ENCODE measurements at places on chromosomes 7 and 10.

GRCh38 chr10:126663328-126663727, 7.2 kb downstream of the C10orf90 start:
- H3K4me3 ChIP-seq: no peak overlapping the region
- no peak overlapping the region for H3K27ac ChIP-seq
- H3K36me3 ChIP-seq: no peaks in the 10 kb centered on the region
- no peaks in the 10 kb centered on the region for H3K4me1 ChIP-seq

DNA sequence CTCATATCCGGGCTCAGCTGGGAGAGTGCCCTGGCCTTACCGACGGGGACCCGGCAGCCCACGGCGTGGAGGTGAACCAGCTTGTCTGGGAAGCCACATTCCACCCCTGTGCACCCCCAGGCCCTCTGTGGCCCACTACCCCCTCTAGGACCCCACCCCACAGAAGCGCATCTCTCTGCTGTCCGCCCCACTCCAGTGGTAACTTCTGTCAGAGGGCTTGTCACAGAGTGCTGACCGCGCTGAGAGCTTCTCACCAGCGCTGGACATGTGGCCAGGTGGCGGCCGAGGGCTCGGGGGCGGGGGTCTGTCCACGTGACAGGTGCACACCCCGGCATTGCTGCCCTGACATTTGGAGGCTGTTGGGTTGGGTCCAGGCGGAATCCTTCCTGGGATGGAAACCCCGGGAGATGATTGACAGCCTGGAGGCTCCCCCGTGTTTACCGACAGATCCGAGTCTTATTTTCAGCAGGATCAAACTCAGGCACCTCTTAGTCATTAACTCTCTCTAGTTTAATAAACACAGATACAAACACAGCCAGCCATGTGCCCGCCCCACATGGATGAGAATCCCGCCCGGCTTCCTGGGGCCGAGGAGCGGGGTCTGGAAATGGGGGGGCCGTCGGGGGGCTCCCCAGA, 5.1 kb downstream of the ELFN1 start:
- H3K36me3 ChIP-seq: no peaks in the 10 kb centered on the region
- no peak for DNase-seq
- no peak overlapping the region for H3K27ac ChIP-seq
- H3K4me1 ChIP-seq: no peaks in the 10 kb centered on the region
- no peaks in the 10 kb centered on the region for H3K27me3 ChIP-seq

- no peak for DNase-seq
- H3K4me3 ChIP-seq: no peak overlapping the region
- no peaks in the 10 kb centered on the region for H3K27me3 ChIP-seq
- peaks cover 11% of the 10 kb centered on the region for H3K4me1 ChIP-seq
- no peaks in the 10 kb centered on the region for H3K36me3 ChIP-seq
These were observed 78.1 kb downstream of the CREM start for GRCh38 chr10:35204650-35205319.

GRCh38 chr7:74101061-74101681, 17.6 kb downstream of the LIMK1 start:
- H3K4me1 ChIP-seq: no peaks in the 10 kb centered on the region
- no peaks in the 10 kb centered on the region for H3K27me3 ChIP-seq
- H3K4me3 ChIP-seq: no peak overlapping the region
- no peak for DNase-seq
- H3K36me3 ChIP-seq: peaks cover 20% of the 10 kb centered on the region
- H3K27ac ChIP-seq: no peak overlapping the region

GRCh38 chr10:4195213-4195612, 410.2 kb upstream of the KLF6 start:
- H3K27ac ChIP-seq: no peak overlapping the region
- H3K4me1 ChIP-seq: no peaks in the 10 kb centered on the region
- H3K36me3 ChIP-seq: no peaks in the 10 kb centered on the region
- H3K27me3 ChIP-seq: no peaks in the 10 kb centered on the region

DNA sequence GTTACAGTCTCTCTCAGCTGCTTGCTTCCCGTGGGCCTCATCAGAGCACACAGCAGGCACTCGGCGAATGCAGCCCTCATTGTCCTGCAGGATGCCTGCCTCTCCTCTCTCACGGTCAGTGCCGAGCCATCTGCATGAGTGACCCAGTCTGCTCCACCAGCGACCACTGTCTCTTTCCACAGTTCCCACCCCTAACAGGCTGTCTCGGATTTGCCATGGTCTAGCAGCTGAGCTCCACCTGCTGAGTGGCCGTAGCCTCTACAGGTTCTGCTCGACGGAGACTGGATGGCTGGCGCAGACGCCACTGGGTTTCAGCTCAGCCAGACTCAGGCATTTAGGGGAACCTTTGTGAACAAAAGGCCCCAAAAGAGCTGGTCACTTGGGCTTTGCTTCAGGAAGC, 209.4 kb upstream of the FOXK1 start:
- H3K27ac ChIP-seq: no peak overlapping the region
- H3K36me3 ChIP-seq: no peaks in the 10 kb centered on the region
- no peaks in the 10 kb centered on the region for H3K4me1 ChIP-seq
- no peak for DNase-seq
- H3K27me3 ChIP-seq: no peaks in the 10 kb centered on the region

DNA sequence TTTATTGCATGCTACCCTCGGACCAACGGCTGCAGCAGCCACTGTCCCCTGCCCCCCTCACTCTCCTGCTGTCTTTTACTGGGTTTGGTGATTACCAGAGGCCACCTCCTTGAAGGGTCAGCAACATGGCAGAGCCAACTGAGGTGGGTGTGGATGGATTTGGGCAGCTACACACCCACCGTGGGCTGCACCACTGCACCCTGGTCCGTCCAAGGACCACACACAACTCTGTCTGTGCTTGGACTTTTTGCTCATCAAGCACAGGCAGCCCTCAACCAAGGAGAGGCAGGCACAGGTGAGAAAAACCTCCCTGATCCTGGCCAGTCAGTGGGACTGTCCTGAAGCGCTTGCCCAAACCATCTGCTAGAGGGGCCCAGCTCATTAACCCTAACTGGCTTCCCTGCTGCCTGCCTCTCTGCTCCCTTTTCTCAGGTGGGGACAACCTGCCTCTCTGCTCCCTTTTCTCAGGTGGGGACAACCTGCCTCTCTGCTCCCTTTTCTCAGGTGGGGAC, 239.5 kb upstream of the PITRM1 start:
- no peaks in the 10 kb centered on the region for H3K27me3 ChIP-seq
- no peak overlapping the region for H3K27ac ChIP-seq
- no peaks in the 10 kb centered on the region for H3K4me1 ChIP-seq
- H3K4me3 ChIP-seq: no peak overlapping the region
- no peak for DNase-seq

DNA sequence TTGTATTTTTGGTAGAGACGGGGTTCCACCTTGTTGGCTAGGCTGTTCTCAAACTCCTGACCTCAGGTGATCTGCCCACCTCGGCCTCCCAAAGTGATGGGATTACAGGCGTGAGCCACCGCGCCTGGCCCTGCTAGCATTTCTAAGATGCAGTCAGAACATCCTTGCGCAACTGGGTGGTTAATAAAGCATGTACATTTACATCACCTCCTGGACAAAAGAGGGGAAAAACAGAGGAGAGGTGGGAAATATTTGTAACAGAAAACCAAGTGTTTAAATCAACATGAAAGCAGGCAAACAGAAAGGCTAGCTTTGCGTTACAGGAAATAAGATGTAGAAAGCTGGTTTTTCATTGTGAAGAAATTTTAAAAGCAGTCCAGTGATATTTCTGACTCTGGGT, 220.9 kb upstream of the KMT2E start:
- DNase-seq: no peak
- H3K27me3 ChIP-seq: peaks cover 10% of the 10 kb centered on the region
- no peak overlapping the region for H3K4me3 ChIP-seq
- H3K27ac ChIP-seq: no peak overlapping the region
- no peaks in the 10 kb centered on the region for H3K4me1 ChIP-seq

DNA sequence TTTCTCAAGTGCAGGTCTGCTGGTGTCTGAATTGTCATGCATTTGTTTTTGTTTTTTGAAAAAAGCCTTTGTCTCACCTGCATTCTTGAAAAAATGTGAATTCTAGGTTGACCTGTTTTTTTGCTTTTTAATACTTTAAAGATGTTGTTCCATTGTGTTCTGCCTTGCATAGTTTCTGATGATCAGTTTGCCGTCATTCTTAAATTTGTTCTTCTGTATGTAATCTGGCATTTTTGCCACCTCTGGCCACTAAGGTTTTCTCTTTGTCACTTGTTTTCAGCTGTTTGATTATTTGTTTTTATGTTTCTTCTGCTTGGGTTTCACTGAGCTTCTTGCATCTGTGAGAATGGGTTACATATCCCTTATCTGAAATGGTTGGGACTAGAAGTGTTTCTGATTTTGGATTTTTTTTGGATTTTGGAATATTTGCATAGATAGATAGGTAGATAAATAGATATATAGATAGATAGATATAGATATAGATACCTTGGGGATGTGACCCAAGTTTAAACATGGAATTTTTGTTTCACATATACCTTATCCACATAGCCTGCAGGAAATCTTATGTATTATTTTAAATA, 16.5 kb downstream of the MGMT start:
- H3K4me3 ChIP-seq: no peak overlapping the region
- H3K36me3 ChIP-seq: peaks cover 2% of the 10 kb centered on the region
- DNase-seq: no peak
- no peak overlapping the region for H3K27ac ChIP-seq

All from CD4-positive, CD25-positive, alpha-beta regulatory T cell (primary cell).